Effector memory CD4-positive, alpha-beta T cell (primary cell): ENCODE measurements at places on chromosomes 4 and X.

- DNase-seq = no peak
Measured at GRCh38 chrX:134246282-134246681, 9.3 kb downstream of the CCDC160 start.

GRCh38 chr4:125013891-125014290 lies 300.9 kb upstream of the FAT4 start:
- no peak for DNase-seq

DNA sequence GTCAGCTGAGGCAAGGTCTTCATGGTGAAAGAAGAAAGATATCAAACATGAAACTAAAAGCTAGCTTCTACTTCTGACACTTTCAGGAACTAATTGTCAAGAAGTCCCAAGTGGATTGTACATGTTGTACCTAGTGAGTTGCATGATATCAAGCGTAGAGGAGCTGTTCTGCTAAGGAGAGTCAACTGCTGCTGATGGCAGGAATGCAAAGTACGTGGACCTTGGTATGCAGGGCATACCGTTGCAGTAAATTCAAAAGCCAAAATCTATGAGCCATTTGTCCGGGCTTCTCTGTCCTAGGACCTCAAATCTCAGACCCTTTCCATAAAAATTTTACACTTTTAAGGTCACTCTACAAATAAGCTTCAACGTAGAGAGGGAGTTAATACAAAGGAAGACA lies 446.2 kb downstream of the KCTD8 start:
- DNase-seq = no peak

GRCh38 chr4:186712690-186713089 lies 11.0 kb downstream of the FAT1 start:
- DNase-seq = no peak
